Small intestine (tissue), 16 donors: ENCODE measurements at places on chromosomes 3 and 15. TPM values are rescaled to one million over a fixed set of nuclear protein-coding genes. Genes with fewer than 3 reads are reported as not detected.

The XYLB gene
- polyA plus RNA-seq = 6.9 TPM

The FEZF2 gene
- polyA plus RNA-seq = not detected

The GOLGA6D gene
- not detected for polyA plus RNA-seq

The KNG1 gene
- polyA plus RNA-seq = not detected

The UROC1 gene
- 0.27 TPM for polyA plus RNA-seq

The CPB1 gene
- 0.63 TPM for polyA plus RNA-seq

The CELF6 gene
- 4.1 TPM for polyA plus RNA-seq

DNA sequence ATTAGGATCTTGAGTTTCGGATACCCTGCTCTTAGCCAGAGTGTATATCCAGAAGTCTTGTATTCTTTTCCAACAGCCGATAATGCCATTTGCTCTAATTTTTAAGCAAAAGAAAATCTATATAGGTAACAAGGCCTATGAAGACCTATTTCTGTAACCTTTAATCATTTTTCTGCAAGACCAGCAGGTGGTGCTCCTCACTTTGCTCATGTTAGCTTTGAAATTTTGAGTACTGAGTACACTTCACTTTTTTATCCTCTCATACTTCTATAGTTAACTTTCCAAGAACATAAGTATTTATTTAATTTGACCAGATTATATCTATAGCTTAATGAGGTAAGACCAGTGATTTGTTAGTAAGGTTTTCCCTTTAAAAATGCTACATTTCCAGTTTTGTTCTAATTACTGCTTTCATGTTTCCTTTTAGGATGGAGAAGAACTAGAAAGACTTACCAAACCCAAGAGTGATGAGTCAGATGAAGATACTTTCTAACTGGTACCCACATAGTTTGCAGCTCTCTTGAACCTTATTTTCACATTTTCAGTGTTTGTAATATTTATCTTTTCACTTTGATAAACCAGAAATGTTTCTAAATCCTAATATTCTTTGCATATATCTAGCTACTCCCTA, 20.5 kb downstream of the SLC35A5 start:
- peak; percentile 19 for DNase-seq

- no peak for DNase-seq
These were observed 123.4 kb downstream of the CHSY1 start for GRCh38 chr15:101128221-101129015.

GRCh38 chr3:32685543-32686185, 676 bp downstream of the CNOT10 start:
- DNase-seq = no peak

GRCh38 chr3:99232696-99233095, 331.2 kb upstream of the DCBLD2 start:
- no peak for DNase-seq

DNA sequence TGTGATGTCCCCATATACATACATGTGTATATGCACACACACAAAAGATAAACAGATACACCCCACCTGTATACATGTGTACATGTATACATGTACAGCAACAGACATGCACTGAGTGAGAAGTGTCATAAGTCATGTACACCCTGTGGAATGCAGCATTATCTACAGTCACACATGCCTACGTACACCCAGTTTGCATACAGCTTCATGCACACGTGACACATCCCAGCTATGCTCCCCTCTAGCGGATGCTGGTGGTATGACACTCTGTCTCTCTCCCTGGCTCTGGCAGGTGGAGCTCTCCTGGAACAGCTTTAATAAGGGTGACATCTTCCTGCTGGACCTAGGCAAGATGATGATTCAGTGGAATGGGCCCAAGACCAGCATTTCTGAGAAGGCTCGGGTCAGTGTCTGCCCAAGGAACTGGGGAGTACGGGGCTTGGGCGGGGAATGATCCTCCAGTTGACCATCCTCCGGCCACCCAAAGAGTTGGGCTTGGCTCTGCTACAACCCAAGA, 6.3 kb downstream of the VILL start:
- DNase-seq = peak; percentile 96

DNA sequence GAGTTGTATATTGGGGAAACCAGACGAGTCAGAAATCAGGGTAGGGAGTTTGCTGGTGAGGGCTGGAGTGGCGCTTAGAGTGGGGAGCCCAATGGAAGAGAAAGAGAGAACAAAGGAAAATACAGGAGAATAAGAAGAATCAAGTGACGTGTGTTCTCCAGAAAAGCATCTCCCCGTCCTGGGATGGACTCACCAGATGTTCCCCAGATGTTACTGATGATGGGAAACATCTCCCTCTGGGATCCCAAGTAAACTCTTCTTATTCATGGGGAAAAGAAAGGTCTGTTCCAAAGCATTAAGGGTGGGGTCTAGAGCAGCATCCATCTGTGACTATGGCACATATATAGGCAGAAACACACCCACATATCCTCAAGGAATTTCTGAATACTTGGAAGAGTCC, 3.0 kb upstream of the CSRNP1 start:
- DNase-seq = no peak

DNA sequence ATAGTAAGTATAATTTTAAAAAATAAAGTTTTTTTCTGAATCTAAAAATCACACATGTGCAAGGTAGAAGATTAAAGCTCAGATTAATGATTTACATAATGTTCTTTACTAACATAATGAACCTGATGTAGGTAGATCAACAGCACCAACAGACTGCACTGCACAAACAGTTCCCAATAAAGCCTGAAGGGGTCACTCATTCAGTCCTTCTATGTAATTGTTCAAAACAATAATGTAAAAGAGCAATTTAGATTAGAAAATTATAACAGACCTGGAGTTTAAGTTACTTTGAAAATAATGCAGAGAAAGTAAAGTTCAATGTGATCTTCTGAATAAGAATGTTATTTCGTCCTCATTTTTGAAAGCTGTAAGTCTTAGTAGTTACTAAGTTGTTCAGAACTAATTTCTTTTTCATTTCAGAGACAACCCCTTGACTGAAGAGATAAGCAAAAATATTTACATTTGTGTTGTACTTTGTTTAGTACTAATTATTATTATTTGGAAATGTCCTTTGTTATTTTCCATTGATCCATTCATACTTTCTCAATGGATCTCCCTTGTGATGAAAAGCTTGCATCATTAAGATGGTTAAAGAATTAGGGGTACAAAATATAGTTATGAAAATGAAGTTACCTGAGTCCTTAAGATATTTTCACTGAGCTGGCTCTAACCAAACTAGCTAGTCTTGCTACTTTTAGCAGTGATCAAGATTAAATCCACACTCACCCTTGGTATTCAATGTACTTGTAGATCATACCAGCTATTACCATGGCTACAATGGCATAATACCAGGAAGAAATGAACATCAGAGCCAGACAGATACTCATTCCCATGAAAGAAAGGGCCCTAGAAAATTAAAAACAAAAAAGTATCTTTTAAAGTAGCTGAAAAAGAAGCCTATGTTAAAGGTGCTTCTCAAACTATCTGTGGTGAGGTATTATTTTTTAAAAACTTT, 16.8 kb downstream of the EMC4 start:
- DNase-seq = peak; percentile 49

DNA sequence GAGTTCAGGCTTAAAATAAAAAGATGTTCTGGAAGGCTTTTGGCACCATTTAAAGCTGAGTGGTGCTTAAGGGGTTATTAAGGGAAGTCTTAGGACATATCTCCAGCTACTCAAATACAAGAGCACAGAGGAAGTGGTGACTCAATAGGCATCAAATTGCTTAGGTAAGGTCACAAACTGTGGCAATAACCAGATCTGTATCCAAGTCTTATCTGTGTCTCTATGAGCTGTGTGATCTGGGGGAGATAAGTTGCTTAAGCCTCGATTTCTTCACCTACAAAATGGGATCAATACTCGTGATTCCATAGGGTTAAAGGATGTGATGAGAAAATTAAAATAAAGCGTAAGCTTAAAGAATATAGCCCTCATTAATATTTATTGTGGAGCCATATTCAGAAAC, 7.6 kb downstream of the HDC start:
- DNase-seq = no peak

DNA sequence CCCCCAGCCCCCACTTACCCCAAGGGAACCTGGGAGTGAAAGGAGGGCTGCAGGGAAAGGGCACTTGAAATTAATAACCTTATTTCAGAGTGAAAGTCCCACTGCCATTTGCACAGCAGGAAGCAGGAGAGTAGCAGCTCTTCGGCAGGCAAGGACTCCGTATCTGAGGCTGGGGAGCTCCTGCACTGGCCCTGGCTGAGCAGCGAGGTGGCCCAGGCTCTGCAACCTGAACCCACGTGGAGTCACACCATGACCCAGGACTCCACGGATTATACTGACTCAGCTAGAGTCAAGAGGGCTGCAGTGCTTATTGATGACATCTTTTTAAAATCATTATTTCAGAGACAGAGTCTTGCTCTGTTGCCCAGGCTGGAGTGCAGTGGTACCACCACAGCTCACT, 214.5 kb downstream of the XXYLT1 start:
- no peak for DNase-seq

- DNase-seq = no peak
These were observed 210.4 kb downstream of the TP63 start for GRCh38 chr3:189841473-189842205.

- no peak for DNase-seq
These were observed 25.5 kb upstream of the HHATL start for GRCh38 chr3:42728056-42728455.

- DNase-seq = peak; percentile 77
These were observed 2.6 kb upstream of the CEMIP start for GRCh38 chr15:80776420-80777045.

GRCh38 chr15:60679256-60679655, 200.3 kb upstream of the ICE2 start:
- DNase-seq = no peak

- DNase-seq = no peak
These were observed 109.4 kb downstream of the WNT7A start for GRCh38 chr3:13770170-13771169.

DNA sequence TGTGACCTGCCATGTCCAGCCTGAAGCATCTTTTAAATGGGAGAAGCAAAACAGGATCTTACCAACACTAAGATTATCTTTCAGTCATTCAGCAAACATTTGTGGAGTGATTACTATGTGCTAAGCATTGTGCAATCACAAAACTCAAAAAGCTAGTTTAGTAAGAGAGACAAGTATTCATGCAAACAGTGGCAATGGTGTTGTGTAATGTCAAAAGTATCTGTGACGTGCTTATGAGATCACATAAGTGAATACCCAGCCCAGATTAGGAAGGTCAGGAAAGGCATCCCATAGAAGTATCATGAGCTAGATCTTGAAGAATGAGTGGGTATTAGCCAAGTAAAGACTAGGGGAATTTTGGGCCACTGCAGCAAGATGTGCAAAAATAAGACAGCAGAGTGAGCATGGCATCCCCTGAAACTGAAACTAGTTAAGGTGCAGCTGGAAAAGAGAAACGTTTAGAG, 32.1 kb downstream of the SEC62 start:
- DNase-seq = no peak

DNA sequence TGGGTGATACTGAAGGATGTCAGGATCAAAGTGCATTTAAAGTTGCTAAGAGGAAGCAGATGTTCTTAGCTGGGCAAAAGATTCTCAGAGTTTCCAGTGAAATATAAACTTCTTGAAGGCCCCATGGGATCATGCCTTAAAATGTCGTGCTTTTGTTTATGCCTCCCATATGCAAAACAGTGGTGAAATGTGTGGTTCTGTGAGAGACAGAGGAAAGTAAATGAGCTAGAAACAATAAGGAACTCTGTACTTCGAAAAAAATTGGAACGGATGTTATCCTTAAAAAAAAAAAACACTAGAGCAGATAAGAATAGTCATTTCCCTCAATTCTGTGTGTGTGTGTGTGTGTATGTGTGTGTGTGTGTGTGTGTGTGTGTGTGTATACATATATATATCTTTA, 497.0 kb upstream of the TBL1XR1 start:
- DNase-seq = no peak

DNA sequence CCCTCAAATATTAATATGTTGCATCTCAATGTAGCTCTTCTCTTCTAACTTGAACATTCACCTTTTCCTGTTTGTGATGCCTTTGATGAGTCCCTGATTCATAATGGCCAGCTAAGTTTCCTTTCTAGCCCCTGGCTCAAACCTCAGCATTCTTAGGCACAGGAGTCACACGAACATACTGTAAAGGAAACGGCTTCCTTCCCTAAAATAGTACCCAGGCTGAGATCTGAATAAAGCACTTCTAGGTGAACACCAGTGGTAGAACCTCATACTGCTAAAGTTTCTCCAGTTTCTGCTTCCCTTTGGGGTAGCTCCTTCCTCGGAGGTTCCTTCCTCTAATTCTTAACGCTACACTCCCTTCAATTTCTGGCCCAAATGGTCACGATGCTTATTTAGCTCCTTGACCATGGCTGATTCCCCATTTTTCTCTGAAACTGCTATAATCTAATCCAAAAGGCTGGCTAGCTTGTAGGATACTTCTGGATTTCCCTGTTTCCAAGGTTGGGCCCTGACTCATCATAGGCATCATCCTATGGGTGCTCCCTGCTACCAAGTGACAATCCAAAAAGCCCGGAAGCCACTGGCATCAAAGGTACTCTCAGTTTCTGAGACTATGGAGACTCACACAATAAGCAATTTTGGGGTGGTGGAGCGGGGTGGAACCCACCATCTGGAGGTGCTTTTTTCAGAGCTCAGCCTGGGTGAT, 2.4 kb downstream of the ANAPC13 start:
- no peak for DNase-seq

- no peak for DNase-seq
These were observed 29.9 kb upstream of the LRTM1 start for GRCh38 chr3:54957711-54958110.

DNA sequence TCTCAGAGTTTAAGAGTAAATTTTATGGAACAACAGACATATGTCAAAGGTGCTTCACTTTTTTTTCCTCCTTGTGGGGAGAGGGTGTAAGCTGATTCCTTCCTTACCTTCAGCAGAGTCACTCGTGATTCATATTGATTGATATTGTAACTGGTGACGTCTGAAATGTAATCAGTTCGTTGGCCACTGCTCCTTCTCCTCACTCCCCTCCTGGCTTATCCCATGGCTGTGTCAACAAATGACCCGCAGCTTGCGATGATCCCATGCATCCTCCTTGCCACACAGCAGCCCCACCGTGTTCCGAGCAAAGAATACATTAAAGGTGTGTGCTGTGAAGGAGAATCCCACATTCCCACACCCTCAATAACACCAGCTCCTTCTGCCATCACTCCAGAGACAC, 7.3 kb downstream of the MGLL start:
- DNase-seq = peak; percentile 34

GRCh38 chr3:58256061-58256460, 18.5 kb downstream of the ABHD6 start:
- no peak for DNase-seq

- DNase-seq = no peak
These were observed 208.4 kb downstream of the UBE3A start for GRCh38 chr15:25230442-25230841.

DNA sequence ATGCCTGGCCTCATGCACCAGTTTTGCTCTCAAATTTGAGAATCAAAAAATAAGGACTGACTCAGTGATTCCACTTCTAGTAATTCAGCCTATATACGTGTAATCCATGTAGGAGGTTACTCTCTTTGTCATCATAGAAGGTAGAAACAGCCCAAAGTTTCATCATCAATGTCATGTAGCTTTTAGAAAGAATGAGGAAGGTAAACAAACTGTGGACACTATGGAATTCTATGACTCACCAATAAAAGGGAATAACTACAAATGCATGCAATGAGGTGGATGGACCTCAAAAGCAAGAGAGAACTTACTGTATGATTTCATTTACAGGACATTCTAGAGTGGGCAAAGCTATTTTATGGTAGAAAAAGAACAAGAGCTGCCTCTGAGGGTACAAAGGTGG, 93.2 kb upstream of the LRIG1 start:
- DNase-seq = no peak
